ENCODE measurements at places on chromosomes 6 and 20.

- DNase-seq: no peak
Measured at GRCh38 chr20:34175079-34175478, 63.0 kb upstream of the EIF2S2 start.

GRCh38 chr6:130720076-130720715, 107.0 kb upstream of the SMLR1 start:
- no peak for DNase-seq

DNA sequence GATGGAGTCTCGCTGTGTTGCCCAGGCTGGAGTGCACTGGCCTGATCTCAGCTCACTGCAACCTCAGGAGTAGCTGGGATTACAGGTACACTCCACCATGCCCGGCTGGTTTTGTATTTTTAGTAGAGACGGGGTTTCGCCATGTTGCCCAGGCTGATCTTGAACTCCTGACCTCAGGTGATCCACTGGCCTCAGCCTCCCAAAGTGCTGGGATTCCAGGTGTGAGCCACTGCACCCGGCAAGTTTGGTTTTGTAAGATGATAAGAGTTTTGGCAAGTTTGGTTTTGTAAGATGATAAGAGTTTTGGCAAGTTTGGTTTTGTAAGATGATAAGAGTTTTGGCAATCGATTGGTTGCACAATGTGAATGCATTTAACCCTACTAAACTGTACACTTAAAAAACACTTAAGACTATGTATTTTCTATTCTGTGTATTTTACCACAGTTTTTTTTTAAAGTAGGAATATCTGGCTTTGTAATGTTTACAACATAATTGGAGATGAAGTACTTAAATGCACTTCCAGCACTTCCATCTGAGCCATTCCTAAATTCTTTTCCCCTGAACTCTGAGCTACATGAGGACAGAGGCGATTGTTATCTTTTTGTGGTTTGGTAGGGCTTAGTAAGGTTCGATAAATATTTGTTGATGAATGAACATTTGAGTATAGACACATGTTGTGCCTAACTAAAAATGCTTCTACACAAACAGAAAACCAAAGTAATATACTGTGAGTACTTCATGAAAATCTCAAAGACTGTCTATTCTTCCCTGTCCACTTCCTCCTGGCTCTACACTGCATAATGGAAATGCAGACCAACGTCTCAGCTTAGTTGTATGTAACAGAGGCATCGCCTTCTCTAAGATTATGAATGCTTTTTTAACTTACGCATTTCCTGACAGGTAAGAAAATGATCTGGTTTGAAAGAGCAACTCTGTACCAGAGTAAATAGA, 18.8 kb downstream of the SAMHD1 start:
- no peak for DNase-seq

DNA sequence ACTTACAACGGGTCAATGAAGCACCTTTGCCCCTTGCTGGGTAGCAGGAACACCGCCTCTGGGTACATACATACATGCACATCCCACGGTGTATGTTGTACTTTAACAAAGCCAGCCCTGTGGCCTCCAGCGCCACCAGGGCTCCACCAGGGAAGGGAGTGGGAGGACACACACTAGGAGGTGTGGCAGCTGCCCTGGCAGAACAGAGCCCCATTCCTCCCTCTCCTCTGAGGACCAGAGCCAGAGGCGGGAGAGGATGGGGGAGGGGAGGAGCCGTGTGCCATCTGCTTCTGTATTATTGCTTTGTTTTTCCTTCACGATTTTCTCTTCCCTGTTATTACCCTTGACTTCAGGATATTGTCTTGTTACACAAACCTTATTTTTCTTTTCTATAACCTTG, 105.8 kb upstream of the TRAF3IP2 start:
- DNase-seq: no peak

- no peak for DNase-seq
Measured at GRCh38 chr20:52665441-52665840, 306.7 kb upstream of the TSHZ2 start.

- DNase-seq: no peak
Measured at GRCh38 chr6:15948930-15949900, 179.7 kb upstream of the MYLIP start.

GRCh38 chr6:105136431-105137350, 43.1 kb downstream of the POPDC3 start:
- no peak for DNase-seq
